Breast epithelium (tissue), 4 donors: ENCODE measurements at places on chromosomes 6 and 20.

GRCh38 chr6:147547369-147547902 lies 38.9 kb downstream of the SAMD5 start:
- no peak for DNase-seq

DNA sequence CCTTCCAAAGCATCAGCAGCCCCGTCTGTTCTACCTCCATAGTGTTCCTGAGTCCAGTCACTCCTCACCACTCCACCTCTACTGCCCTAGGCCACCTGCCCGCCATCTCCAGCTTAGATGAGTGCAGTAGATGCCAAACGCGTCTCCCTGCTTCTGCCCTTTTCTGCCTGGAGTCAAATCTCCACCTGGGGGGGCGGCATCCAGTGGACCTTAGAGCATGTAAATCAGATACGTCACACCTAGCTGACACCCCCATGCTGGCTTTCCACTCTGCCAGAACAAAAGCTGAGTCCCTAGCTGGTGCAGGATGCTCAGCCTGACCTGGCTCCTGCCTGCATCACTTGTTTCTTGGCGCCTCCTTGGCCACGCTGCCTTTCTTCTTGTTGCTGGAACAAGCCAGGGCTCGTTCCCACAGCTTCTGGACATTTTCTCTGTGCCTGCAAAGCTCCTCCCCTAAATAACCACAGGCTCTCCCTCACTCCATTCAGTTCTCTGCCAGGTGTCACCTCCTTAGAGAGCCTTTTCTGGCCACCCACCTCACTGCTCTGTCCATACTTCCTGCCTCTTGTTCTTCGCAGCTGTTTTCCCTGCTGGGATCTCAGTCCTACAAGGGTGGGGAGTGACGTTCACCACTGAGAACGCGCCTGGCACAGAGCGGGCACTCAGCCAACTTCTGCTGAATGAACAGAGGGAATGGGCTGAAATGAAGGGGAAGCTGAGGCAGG lies 5.8 kb downstream of the DDR1 start:
- DNase-seq, result no peak

DNA sequence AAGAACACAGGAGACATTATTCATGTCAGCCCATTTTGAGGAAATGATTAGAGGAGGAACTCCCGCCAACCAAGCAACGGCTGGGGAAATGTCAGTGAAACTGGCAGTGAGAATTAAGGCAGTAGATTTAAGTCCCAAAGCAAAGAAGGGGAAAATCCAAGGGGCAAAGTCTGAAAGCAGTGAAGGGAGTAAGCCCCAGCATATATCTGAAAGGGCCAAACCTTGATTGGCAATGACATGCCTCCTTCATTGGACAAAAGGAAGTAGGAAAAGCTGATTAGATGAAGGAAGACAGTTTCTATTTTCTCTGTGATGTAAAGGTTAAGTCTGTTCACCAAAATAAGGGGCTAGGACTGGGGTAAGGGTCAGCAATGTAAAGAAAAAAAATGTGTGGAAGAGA lies 190.3 kb downstream of the RNF144B start:
- no peak for DNase-seq

GRCh38 chr6:145067430-145067829 lies 667.9 kb downstream of the EPM2A start:
- no peak for DNase-seq

- DNase-seq, result no peak
These were observed 375.4 kb upstream of the RSPO3 start for GRCh38 chr6:126743076-126743475.

GRCh38 chr6:155584006-155584405 lies 128.4 kb upstream of the NOX3 start:
- DNase-seq, result no peak

DNA sequence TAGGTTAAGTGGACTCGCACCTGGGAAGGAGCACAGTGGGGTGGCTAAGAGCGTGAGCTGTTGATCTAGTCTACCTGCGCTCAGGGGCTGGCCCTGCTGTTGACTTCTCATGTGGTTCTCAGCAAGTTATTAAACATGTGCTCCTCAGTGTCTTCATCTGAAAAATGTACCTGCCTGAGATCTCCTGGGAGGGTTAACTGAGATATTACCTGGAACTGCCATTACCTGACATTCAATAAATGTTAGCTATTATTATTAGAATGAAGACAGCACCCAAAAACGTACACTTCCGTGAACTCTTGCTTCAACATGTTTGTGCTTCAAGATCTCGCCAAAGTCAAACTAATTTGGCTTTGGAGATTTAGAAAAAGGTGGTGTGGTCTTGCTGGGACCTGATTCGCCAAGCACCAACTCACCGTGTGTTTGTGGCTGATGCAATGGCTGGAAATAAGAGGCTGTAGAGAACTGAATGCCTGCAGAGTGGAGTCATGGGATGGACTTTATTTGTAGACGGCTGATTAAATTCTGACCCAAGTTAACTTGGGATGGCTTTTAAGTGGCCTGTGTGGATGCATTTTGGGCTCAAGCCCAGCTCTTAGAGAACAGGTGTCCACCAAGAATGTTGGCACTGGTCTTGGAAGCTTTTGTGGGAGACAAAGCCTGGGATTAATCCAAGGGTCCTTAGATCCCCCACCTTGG lies 692.9 kb downstream of the QKI start:
- DNase-seq, result no peak

DNA sequence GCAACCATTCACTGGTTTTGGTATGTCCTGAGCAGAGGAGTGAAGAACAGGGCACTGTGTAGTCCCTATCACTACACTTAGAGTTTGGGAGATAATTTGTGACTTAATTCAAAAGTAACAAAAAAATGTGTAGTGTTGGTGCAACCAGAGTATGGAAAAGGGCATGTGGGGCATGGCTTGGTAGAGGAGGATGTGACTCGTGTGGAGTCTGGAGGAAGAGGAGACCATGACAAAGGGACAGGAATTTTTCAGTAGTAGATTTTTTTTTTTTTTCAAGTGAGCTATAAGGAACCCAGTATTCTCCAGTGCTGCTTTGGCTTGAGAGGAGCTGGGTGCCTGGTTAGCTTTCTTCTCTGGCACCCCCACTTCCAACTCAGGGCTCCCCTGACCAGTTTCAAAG lies 5.1 kb downstream of the MTRES1 start:
- no peak for DNase-seq

DNA sequence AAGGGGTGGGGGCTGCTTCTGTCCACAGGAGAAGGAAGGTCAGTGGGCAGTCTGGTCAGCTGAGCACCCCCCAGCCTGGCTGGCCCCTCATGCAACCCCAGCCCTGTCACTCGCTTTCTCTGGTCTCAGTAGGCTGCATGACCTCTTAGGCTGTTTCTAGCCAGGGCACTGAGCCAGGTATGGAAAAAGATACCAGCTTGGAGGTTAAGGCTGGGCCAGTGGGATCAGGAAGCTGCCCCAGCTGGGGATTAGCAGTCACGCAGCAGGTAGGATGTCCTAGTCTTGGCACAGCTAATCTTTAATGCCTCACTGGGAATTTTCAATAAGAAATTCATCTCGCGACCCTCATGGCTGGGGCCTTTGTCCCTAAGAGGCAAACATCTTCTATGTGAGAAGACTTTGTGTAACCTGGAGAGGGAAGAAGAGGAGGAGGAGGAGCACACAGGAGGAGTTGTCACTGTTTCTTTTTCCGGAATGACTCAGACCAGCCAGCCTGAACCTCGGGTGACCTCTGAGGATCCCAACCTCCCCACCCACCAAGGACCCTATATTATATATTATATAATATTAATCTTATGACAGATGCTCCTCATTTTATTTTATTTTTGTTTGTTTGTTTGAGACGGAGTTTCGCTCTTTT lies 2.4 kb upstream of the BPIFA2 start:
- no peak for DNase-seq

- peak; percentile 24 for DNase-seq
These were observed 37.0 kb upstream of the HLA-G start for GRCh38 chr6:29790626-29791025.

DNA sequence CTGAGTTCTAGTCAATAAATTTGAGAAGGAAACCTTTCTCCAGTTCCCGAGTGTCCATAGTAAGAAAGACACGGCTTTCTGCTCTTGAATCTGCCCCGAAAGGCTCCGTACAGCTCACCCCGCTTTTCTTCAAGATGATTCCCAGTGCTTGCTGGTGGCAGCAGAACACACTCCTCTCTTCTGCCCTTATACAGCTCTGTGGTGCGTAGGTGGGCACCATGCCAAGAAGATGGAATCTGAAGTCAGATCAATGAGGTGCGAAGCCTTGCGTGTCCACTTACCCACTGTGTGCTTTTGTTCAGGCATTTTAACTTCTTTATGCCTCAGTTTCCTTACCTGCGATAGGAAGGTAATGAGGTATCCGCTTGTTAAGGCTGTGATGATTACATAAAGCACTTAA lies 142.2 kb downstream of the WDR27 start:
- no peak for DNase-seq

- no peak for DNase-seq
These were observed at the start of gene NOL4L for GRCh38 chr20:32585011-32585585. Gene NOL4L (minus strand): TSS chr20:32585333. CDS start chr20:32584890, 443 bp downstream.

DNA sequence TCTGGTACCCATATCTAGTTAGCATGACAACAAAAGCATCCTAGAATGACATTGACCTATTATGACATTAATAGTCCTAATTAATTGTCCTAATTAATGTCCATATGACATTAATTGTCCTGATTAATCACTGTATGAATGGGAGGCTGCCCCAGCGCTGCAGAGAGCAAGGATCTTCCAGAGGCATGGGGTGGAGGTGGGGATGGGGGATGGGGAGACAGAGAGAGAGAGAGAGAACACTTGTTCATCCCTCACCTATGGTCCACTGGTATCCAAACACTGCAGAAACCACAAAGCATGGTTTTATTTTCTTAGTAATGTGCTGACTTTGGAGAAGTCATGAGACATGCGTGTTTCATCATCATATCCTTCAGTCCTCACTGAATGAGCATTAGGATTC lies 235.1 kb downstream of the FNDC1 start:
- DNase-seq, result no peak

DNA sequence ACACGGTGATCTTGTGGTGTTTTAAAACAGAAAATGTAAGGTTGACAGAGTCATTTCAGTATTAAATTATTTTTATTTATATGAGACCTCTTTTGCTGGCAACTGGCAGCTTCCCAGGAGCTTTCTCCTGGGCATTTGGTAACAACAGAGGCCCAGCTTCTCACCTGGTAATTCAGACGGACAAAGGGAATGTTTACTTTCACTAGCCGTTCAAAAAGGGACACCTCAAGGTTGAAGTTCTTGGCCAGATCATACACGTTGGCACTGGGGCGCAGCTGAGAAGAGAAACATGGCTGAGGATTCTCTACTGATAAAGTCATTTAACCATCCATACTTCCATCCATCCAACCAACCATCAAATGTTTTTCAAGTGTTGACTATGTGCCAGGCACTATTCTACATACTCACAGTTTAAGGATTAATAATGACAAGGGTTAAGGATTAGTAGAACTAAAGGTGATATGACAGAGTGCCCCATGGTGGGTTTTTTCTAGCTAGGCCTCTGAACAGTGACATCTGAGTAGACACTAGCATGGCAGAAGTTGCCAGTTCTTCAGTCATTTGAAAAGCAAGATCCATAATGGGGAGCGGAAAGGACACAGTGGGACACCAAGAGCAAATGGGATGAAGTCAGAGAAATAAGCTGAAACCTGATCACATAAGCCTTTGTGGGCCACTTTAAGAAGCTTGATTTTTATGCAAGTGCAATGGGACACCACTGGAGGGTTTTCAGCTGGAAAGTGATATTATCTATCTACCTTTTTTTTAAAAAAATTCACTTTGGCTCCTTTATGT lies 25.1 kb downstream of the ZNFX1 start:
- DNase-seq, result no peak
